Large intestine (tissue), 12 donors: ENCODE measurements at places on chromosomes 5 and 9. TPM values are rescaled to one million over a fixed set of nuclear protein-coding genes. Genes with fewer than 3 reads are reported as not detected.

Gene PCDHA11
- 1.3 TPM for polyA plus RNA-seq

Gene SOHLH1
- polyA plus RNA-seq: not detected

Gene IL7R
- 9.9 TPM for polyA plus RNA-seq

Gene DOK3
- polyA plus RNA-seq: 4.7 TPM
